ENCODE measurements at places on chromosomes 5 and 9.

- DNase-seq, result no peak
These were observed 20.1 kb upstream of the OTP start for GRCh38 chr5:77658662-77659061.

- no peak for DNase-seq
These were observed 33.6 kb downstream of the SNX30 start for GRCh38 chr9:112784020-112784785.

- DNase-seq, result no peak
These were observed 455.3 kb upstream of the PTGER4 start for GRCh38 chr5:40224421-40224820.

DNA sequence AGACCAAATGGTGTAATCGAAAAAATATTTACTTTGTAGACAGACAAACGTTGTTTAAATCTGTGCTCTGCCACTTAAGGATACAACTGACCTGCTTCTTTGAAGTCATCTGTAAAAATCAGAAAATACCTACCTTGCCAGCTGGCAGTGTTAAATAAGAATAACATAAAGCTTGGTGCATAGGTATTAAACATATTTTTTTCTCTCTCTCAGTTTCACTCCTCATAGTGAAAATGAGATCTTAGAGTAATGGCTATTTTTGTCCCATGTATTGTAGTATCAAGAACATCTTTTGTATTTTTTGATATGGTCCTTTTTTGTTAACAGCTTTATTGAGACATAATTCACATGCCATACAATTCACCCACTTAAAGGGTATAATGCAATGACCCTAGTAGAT lies 17.9 kb upstream of the RANBP17 start:
- no peak for DNase-seq

DNA sequence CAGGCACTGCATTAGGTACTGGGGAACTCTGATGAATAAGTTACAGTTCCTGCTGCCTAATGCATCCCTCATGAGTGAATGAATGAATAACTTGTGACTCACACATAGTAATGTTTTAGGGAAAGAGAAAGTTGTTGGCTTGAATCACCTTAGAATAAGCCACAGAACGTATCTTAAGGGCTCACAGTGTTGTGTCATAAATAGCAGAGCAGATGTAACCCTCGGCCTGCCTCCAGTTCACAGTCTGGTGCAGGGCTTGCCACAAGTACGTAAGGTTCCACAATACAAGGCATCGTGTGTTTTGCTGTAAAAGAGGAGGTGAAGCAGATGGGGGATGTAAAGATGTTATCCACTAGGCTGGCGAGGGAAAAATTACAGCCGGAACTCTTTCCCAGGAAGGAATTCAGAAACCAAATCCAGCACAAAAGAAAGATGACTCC lies 218.7 kb downstream of the TRPM3 start:
- DNase-seq, result no peak

DNA sequence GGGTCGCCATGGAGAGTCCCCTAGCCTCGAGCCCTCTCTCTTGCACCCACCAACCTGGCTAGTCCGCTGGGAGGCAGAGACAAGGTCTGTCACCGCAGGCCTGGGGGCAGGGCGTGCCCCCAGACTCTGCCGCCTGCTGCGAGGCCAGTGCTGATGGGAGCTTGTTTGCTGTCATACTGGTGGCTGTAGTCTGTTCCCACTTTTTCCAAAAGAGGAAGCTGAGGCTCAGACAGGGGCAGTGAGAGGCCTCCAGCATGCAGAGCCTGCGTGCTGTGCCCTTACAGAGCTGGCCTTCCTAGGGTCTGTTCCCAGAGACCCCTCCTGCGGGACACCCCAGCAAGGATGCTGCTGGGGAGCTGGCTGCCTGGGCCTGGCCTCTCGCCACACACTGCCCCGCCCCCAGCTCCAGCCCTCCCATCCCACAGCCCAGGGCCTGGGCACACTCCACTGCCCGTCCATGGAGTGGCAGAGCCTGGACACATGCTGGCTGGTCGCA lies 21.0 kb upstream of the SUSD3 start:
- no peak for DNase-seq

DNA sequence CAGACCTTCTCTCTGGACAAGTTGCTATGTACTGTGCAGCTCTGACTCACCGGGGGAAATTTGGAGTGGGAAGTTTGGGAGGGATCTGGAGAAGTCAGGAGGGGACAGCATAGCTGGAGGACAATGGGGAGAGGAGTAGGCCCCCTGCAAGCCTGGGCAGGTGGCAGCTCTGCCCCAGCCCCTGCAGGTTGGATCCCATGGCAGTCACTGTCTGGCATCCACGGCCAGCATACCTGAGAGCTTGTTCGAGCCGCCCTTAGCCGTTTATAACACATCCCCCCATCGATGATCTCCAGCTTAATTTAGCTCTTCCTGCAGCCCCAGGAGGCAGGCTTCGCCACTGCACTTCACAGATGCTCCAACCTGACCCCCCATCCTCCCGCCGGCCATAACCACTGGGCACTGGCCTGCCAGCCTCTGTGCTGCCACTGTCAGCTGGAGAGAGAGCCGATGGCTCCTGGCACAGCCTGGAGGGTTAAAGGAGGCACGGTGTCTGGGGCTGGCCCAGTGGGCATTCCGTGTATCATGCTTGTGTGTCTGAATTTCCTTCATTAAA lies 57.7 kb upstream of the RNU6ATAC start:
- DNase-seq, result no peak

- DNase-seq, result no peak
These were observed 23.7 kb upstream of the NPR3 start for GRCh38 chr5:32687499-32687831.

- no peak for DNase-seq
These were observed 407.0 kb downstream of the ENC1 start for GRCh38 chr5:74233571-74233970.

DNA sequence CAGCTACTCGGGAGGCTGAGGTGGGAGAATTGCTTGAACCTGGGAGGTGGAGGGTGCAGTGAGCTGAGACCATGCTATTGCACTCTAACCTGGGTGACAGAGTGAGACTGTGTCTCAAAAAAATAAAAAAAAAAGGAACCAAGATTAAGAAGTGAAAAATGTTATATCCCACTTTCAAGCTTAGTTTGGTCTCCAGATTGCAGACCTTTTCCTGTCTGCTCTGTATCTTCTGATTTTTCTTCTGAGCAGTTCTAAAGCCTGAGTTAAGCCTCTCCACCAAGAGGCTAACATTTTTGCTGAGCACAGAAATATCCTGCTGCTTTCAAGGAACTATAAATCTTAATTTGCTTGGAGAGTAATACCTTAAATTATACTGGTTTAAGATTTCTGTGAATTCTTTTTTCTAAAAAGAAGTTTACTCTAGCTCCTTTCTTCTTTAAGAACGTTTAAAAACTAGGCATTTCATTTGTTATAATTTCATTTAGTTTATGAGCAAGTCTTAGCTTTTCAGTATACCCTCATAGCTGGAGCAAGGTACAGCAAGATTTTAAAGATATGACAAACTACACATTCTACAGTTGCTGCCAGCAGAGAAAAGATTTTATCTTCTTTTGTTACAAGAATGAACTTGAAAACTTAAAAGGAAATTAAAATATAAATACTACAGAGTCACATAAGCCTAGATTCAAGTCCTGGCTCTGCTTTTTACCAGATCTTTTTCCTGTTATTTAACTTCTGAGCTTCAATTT lies 55.0 kb downstream of the GARNL3 start:
- DNase-seq, result no peak

DNA sequence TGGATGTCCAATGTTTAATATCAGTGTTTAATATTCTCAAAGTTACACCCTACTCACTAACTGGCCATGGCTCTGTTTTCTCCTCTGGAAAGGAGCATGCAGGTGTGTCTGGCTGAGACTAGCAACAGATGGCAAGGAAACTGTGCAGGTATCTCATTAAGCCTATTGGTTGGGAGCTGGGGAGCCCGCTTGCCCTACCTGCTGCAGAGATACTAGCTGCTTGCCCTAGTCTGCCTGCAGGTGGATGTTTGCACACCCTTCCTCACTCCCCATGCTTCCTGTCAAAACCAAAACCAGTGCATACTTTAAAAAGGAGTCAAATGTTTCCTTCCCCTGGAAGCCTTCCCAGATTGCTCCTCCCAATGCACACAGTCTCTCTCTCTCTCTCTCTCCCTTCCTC lies 228.3 kb upstream of the RASEF start:
- no peak for DNase-seq

GRCh38 chr5:50435168-50435567 lies 5.9 kb downstream of the EMB start:
- no peak for DNase-seq

DNA sequence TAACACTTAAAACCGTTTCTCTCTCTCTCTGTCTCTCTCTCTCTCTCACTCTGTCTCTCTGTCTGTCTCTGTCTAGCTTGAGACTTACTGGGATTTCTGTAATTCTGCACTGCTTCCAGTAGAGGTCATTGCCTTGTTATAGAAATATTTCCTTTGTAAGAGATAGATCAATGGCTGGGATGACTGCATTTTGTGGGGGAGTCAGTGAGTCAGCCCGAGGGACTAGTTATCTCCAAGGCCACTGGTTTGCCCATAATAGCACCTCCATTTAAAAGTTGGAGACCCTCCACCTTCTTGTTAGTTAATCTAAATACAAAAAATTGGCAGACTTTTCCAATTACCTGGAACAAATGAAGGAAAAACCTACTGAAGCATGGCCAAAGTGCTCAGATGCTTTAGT lies 547.2 kb downstream of the LRRC70 start:
- no peak for DNase-seq

DNA sequence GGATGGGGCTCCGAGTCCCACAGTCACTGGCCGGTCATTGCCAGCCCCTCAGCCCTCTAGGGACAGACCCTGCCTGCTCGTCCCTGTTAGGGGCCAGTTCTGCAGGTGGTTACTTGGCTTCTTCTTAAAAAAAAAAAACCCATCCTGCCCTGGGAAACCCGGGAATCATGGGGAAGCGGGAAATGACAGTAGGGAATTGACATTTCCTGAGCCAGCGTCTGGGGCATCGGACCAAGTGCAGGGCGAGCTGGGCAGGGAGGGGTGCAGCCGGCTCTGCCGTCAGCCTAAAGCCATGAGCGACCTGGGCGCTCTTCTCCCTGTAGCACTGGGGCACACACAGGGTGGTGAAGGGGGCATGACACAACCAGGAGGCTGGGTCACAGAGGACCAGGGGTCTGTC lies 66.6 kb downstream of the RXRA start:
- DNase-seq, result no peak

DNA sequence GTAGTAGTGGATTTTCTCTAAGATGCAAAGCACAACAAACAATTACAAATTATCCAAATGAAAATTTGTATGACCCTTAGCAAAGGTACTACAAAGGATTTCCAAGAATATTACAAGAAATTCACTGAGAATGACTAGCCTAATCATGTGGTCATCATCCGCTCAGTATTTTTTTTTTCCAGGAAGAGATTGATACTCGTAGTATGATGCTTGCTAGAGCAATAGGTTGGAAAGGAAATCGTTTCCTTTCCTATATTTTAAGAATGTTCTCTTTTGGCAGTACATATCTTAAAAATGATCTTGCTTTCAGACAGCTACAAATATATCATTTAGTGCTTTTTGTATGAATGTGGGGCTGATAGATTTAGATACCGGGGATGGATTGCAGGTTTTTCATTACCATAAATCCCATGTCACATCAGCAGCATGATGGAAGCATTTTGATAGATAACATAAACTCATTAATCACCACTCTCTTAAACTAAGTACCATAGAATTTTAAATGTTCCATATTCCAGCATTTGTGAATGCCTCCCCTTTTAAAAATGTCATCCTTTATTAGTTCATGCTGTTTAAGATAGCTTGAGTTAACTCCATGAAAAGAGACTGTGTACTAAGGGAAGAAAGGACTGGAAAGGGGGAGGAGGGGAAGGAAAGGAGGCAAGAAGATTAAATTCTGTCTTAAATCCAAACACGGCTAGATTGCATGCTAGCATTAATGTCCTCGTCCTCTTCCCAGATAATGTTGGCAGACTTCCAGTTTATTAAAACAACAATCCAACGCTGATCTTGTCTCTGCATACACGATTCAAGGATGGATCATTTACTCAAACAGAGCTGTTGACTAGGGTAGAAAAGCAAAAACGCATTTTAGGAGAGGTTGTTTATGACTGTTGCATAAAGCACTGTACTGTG lies 311.7 kb upstream of the ZNF608 start:
- DNase-seq, result no peak

DNA sequence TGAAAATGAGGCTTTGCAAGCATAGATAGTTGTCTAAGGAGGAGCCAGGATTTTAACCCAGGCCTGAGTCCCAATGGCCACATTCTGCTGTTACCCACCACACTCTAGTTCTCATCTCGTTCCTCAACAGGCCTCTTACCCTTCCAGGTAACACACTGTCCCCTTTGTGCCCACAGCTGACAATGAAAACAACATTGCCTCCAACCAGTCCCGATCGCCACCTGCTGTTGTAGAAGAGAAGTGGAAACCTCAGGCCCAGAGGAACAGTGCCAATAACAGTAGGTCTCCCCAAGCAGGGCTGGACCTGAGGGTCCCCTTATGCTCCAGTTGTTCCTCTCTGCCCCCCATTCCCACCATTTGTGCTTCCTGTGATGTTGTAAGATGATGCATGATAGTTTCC lies 30.4 kb downstream of the AMBP start:
- DNase-seq, result no peak
